ENCODE measurements at places on chromosomes 16 and 17.

DNA sequence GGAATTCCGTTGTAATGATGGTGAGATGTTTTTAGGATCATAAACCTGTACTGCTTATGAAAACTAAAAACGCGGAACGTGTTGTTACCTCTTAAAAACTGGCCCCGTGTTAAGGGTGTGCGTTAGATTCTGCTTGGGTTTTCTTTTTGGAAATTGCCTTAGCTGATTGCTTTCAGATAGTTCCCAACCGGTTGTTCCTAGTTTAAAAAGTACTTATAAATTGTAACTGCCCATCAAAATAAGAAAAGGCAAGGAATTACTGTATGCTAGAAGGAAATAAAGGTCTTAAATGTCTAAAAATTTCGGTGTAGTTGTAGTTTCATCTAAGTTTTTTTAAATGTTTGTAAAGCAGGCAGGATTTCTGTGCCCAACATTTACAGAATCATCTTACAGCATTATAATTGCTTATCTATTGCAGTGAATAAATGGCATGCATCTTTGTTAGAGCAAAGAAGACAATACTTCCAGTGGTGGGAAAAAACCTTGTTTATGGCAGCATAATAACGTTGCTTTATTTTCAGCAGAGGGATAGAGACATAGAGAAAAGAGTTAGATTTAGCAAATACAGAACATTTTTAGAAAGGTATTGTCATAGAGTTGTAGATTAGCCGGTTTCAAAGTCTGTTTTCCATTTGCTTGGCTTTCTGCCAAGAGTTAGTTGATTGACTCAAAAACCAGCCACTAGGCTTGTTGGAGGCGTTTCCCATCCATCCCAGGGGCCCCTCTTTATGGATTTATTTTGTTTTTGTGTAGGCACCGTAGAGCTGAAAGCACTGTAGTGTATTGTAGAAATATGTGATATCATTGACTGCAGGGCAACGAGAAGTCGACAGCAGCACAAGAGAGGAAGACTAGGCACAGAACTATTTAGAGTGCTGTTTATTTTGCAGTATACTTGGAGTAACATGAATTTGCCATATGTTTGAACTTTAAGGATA is 1.7 kb downstream of the PPM1D start:
- peak; percentile 57 for DNase-seq

GRCh38 chr17:55421179-55421934 is at the start of gene MMD:
TSS of gene MMD (minus strand) at chr17:55421835. CDS start at chr17:55421695, 140 bp downstream.
- DNase-seq = peak; percentile 37

DNA sequence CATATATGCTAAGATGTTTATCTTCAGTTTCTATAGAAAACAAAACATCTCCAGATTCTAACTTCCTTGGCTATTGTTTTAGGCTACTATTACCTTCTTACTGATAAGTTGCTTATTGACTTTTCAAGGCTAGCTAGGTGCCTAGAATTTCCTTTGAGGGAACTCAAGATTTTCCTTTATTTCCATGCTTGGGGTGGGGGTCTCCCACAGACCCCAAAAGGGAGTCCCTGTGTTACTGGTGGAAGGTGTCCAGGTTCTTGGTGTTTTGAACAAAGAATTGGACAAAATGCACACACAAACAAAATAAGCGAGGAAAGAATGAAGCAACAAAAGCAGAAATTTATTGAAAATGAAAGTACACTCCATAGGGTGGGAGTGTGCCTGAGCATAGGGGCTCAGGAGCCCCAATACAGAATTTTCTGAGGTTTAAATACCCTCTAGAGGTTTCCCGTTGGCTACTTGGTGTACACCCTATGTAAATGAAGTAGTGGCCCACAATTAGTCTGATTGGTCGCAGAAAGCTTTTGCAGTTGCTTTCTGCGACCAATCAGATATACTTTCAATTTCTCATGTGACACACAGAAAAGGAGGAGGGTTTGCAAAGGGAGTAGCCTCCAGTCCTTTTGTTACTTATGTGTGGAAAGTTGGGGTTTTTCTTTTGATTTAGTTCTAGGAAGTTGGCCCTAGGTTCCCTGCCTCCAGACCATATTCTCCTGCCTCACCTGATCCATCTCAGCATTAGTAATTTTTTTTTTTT is 67.5 kb downstream of the MARF1 start:
- DNase-seq = no peak

GRCh38 chr17:27319541-27320221 is 25.8 kb downstream of the WSB1 start:
- peak; percentile 74 for DNase-seq

DNA sequence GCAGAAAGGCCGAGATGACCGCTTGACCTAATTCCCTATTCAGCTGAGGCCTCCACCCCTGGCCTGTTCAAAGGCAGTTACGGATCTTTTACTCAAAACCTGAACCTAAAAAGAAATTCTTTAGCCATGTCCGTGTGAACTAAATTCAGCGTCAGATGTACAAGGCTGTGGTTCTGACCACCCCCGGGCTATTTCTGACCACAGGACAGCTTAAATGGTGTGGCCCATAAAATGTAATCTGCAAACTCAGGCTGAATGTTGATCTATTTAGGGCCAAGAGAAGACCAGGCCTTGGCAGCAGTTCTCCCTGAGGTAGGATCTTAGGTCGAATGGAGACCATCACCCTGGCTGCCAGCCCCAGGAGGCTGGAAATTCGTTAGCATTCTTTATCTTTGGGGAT is 485.5 kb downstream of the WWOX start:
- no peak for DNase-seq

DNA sequence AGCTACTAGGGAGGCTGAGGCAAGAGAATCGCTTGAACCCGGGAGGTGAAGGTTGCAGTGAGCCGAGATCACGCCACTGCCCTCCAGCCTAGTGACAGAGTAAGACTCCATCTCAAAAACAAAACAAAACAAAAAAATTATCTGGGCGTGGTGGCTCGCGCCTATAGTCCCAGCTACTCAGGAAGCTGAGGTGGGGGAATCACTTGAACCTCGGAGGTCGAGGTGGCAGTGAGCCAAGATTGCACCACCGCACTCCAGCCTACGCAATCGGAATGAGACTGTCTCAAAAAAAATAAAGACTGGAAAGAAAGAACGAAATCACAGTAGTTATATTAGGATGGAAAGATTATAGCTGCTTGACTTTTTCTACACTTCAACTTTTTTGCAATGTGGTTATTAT is 18.9 kb downstream of the COG1 start:
- DNase-seq = no peak

GRCh38 chr17:13484020-13484419 is 117.7 kb downstream of the HS3ST3A1 start:
- peak; percentile 32 for DNase-seq

GRCh38 chr17:27244011-27244410 is 49.9 kb upstream of the WSB1 start:
- no peak for DNase-seq

DNA sequence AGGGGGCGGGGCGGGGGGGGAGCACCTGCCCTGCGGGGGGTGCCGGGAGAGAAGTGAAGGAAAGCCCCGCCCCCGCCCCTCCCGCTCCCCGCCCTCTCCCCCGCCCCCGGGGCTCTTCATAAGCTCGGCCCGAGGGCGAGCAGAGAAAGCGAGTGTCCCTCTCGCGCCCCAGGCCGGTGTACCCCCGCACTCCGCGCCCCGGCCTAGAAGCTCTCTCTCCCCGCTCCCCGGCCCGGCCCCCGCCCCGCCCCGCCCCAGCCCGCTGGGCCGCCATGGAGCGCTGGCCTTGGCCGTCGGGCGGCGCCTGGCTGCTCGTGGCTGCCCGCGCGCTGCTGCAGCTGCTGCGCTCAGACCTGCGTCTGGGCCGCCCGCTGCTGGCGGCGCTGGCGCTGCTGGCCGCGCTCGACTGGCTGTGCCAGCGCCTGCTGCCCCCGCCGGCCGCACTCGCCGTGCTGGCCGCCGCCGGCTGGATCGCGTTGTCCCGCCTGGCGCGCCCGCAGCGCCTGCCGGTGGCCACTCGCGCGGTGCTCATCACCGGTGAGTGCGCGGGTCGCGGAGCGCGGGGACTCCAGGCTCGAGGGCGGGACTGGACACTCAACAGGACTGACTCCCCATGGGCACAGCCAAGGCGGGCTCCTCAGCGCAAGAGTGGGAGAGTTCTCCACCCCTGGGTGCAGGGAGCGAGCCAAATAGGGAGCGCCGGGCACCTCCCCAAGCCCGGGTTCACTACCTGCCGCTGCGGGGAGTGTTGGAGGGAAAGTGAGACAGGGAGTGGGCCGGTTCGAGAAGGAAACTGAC is at the start of gene HSD11B2:
TSS of gene HSD11B2 (plus strand) at position 145 of the 798 bp plus-strand sequence. CDS start at position 273, 128 bp downstream.
- DNase-seq = peak; percentile 84

GRCh38 chr17:31390748-31391495 is 553 bp upstream of the RAB11FIP4 start:
- DNase-seq = peak; percentile 17

- no peak for DNase-seq
Observed at GRCh38 chr17:76048025-76048605, 21.0 kb upstream of the EVPL start.

- DNase-seq = peak; percentile 20
Observed at GRCh38 chr17:28613931-28614381, at the start of gene RSKR. TSS of gene RSKR (minus strand) at chr17:28614185. CDS start at chr17:28614161, 24 bp downstream.

Measured in AG20443 (cell line).